ENCODE measurements at places on chromosomes 2 and 18.

DNA sequence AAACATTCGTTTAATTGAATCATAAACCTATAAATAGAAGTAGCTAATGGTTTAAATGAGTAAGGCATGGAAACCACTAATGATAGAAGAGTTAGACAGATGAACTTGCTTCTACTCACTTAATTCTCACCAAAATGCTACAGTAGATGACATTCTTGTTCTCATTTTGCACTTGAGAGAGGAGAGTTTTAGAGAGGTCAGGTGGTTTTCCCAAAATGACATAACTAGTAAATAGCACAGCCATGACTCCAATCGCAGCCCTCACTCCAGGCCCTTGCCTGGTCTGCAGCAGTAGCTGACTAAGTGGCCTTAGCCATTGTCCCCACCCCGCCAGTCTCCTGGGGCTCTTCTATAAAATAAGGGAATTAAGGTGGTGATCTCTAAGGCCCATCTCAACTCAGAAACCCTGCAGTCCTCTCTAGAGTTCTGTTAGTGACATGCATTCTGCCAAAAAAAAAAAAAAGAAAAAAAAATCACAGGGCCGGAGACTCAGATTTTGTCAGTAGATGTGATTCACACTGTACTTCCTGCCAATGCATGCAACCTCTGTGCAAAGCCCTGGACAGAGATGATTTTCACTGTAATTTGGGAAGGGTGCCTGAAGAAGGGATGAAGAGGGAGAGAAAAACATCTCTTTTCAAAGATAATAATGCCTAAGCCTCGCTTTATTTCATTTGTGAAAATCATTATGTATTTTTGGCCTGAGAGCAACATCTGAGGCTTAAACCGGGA lies 221.8 kb downstream of the ANAPC1 start:
- no peak for DNase-seq

GRCh38 chr2:234772733-234773060 lies 179.1 kb upstream of the SH3BP4 start:
- no peak for DNase-seq

DNA sequence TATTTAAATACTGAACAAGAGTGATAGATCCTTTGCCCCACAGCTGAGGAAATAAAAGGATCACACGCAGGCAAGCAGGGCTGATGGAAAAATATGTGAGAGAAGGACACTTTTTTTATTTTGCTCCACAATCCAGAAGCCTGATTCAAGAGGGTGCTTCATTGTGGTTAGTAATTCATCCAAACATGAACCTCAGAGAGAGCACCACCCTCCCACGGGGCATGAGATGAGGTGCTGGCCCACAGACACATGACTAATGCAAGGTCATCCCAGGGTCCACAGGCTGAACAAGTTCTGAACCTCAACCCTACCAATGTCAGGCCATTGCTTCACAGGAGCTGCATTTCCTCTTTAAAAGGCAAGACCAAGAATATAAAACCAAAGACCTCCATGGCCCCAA lies 239.6 kb downstream of the MREG start:
- no peak for DNase-seq

GRCh38 chr18:61833978-61834377 lies 58.8 kb downstream of the RNF152 start:
- DNase-seq, result no peak

- no peak for DNase-seq
Observed at GRCh38 chr2:25341011-25341727, 556 bp downstream of the DNMT3A start.

DNA sequence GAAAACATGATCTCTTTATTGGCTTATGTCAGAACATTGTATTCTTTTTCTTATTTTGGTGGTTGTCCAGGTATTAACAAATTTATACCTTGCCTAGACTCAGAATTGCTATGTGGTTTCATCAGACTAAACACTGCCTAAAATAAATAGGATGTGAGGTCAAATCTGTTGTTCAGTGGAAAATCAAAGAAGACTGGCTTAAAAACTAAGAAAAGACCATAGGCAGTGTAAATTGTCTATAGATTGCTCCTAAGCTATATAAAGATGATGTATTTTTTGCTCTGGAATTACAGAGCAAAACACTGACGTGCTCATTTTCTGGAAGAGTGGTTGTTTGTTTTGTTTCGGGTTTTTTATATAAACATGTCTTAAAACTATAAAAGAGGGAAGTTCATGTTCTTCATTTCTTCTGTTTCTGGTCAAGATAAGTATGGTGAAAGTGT lies 266.0 kb downstream of the ALPK2 start:
- no peak for DNase-seq

- DNase-seq, result no peak
Observed at GRCh38 chr2:121186261-121186660, 98.7 kb downstream of the TFCP2L1 start.

- no peak for DNase-seq
Observed at GRCh38 chr2:60939622-60940021, 58.2 kb downstream of the REL start.

DNA sequence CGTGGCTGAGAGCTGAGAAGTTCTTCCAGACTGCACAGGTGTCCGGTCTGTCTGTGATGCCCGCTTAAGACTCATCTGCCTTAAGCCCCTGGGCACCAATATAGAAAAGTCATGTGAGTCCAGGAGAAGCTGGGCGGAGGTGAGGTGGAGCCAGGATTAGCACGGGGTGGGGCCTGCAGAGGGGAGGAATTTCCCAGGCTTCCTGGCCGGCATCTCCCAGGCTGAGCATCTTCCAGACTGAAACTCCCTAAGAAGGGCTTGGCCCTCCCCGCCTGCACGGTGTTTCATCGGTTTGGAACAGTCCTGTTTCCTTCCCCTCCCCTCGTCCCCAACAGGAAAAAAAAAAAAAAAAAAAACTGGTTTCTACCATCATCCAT lies 270.3 kb downstream of the ATAD2B start:
- DNase-seq, result no peak

DNA sequence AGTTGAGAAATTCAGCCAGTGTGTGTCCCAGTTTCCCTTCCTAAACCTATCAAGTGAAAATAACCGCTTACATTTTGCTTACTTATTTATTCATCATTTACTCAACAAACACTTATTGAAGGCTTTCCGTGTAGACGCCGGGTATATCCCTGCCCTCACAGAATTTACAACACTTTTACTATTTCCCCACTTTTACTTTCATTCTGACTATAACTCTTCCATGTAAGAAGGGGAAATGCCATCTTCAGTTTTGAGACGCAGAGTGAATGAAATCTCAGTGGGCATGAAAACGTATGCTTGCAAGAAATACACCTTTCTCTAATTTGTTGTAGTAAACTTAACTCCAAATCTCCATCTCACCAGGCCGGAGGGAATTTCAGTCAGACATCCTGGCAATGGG lies 251.0 kb upstream of the CHAC2 start:
- no peak for DNase-seq

DNA sequence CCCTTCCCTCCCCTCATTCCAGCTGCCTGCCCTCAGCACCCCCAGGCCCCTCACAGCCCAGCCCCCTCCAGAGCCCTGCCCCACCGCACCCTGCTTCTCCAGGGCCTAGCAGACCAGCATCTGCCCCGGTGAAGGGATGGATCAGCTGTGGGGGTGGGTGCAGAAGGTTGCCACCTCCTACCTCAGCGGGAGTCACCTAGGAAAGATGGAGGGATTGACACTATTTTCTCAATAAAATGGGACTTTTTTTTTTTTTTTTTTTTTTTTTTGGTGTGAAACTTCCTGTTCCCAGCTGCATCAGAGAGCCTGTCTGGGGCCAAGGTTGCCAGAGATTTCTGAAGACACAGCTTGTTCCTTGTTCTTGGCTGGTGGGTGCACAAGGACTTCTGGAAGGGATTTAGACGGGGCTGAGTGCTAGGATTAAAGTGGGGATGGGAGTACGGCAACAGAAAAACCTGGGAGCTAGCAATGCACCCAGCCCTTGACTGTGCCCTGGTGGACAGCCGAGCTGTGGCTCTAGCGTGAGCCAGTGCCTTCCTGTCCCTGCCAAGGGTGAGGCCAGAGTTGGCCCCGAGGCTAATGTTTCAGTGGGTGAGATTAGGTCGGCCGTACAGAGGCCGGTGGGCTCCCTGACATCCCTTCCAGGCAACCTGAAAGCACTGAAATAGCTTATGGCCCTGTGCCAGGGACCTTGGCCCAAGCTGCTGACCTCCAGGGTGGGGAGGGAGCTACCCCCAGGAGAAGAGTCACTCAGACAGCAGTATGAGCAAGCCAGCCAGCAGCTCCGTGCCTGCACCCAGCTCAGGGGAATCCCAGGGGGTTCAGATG lies 4.6 kb downstream of the B3GNT7 start:
- no peak for DNase-seq

DNA sequence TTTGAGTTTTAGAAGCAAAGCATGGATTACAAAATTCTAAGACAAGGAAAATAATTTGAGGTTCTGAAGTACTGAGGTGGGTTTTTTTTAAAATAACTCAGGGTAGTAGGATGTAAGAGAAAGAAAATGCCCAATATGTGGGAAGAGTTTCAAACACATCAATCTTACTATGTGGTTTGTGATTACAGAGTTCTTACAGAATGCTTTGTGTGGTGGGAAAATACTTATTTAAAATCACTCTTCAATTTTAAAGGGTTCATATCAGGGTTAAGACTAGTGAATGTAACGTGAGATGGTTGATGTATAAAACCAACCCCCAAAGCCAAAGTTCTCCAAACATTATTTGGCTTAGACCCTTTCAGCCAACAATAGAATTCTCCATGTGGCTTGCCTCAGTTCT lies 173.5 kb downstream of the UBE2E3 start:
- DNase-seq, result no peak

DNA sequence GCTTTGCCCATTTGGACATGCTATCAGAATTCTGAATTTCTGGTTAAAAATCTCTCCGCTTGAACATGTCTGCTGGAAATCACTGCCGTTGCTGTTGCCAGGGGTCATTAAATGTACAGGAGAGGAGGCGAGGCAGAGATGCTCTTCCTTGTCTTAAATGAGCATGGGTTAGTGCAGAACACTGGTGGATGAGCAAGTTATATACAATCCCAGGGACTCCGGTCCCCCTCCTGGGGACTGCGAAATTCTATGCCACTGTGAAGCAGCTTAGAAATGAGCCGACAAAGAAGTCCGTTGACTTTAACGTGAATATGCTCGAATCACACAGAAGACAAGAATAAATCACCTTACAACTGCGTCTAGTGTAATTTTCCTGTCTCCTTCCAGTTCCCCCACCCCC lies 95.1 kb upstream of the KLHL14 start:
- DNase-seq, result no peak

GRCh38 chr18:4333043-4333442 lies 122.1 kb downstream of the DLGAP1 start:
- DNase-seq, result no peak

DNA sequence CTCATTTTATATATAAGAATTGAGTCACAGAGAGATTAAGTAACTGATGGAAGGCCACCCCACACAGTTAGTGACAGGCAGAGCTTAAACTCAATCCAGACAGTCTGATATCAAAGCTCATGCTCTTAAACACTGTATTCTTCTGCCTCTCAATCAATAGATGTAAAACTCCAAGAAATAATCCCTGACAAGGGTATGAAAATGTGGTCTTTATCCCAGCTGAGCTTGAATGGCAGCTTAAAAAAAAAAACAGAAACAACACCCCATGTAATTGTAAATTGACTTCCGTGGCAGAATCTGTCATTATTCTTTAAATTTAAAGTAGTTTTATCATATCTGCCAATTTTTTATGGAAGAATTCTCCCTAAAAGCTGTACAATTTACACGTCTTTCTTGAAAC lies 60.1 kb downstream of the RAB27B start:
- no peak for DNase-seq

GRCh38 chr18:25136416-25137196 lies 215.4 kb downstream of the ZNF521 start:
- no peak for DNase-seq

- no peak for DNase-seq
Observed at GRCh38 chr2:47809903-47810302, 27.0 kb downstream of the MSH6 start.

GRCh38 chr2:55962915-55963314 lies 39.3 kb upstream of the EFEMP1 start:
- DNase-seq, result no peak

DNA sequence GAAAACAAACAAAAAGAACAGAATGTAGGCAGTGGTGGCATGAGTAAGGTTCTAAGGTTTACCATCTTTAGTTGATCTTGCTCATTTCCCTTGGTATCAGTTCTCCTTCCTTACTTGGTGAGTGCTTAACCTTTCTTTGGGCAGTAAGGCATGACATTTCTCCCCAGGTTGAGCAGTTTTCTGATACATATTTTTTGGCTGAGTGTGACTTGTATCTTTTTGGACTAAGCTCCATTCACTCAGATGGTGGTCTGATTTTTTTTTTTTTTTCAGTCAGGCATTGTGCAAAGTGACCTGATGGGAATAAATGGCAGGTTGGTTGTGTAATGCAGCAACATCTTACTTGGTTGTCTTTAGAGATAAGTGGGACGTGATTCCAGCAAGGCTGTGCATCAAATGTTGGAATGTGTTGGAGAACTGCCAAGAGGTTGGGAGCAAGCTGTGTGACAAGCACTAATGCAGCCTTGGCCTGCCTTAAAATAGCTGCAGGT lies 15.1 kb downstream of the SPTBN1 start:
- DNase-seq, result no peak

DNA sequence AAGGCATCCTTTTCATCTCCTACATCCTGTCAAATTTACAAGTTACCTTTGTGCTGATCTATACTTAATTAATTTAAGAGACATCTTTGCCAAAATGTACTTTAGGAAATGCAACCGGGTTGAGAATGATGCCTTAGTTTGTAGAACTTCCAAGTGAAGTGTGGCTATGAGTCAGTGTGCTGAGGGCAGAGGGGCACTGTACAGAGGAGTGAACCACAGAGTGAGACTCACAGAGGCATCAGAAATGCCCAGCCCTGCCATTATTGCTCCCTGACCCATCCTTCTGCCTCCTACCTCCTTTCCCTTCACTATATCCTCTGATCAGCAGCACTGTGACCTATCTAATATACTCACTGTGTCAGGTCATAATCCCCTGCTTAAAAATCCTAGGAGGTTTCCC lies 320.1 kb downstream of the LRRTM1 start:
- no peak for DNase-seq
